ENCODE measurements at places on chromosomes 1 and 21. TPM values are rescaled to one million over a fixed set of nuclear protein-coding genes. Genes with fewer than 3 reads are reported as not detected.

DNA sequence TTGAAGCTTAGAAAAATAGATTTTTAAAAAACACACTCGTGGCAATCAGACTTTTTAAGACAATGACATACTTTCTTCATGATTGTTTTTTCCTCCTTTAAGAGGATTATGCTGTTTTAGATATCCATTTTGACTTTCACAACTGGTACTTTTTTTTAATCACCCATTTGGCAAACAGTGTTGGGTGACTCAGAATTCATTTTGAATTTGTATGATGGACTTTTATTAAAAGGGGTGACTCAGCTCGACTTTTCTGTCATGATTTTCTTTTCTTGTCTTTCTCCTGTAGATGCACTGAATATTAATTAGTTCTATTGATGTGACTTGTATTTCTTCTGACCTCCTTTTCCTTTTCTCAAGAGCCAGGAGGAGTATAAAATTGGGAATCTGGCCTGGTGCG, 44.7 kb downstream of the FMN2 start:
- no peak for DNase-seq

DNA sequence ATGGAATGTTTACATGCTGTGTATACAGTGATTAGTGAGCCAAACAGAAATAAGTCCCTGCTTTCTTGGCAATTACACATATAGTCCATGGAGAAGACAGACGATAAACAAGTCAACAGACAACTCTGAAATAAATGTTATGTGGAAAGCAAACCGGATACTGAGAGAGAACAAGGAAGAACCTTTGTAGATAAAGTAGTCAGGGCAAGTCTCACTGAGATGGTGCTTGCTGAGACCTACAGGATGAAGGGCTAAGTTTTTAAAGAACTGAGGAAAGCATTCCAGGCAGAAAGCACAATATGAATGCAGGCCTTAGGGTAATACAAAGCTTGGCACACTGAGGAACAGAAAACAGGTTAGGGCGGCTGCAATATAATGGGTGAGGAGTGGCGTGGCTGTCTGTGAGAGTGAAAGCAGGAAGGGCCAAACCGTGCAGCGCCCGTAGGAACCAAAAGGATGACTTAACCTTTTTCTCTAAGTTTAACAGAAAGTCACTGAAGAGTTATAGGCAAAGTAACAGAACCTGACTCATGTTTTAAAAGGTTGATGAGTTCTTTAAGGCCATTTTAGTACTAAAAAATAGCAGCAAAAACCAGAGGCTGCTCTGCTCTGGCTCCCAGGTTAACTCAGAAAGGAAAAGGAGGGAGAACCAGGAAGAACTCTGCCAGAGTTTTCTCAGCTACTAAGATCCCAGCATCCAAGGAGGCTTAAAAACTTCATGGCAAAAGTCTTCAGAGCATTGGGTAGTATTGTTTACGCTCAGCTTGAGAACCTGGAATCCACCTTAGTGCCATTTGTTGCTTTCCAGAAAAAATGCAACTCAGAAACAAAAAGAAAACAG, 8.7 kb upstream of the TTF2 start:
- DNase-seq = no peak

DNA sequence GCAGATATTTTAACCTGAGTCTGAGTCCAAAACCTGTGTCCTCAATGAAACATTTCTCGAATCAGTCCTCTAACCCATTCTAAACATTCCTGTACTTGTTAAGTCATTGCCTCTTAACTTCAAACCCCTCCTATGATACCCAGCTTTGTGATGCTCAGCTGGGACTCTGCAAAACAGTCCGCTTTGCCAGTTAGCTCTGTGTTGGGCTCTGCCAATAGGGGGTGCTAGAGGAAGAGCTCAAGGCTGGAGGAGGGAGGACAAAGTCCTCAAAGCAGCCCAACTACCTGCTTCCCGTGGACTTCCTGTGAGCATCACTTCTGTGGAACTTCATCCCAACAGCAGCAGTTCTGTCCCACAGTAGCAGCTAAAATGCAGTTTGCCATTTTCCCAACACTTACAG, 38.1 kb upstream of the SYT14 start:
- DNase-seq = no peak

DNA sequence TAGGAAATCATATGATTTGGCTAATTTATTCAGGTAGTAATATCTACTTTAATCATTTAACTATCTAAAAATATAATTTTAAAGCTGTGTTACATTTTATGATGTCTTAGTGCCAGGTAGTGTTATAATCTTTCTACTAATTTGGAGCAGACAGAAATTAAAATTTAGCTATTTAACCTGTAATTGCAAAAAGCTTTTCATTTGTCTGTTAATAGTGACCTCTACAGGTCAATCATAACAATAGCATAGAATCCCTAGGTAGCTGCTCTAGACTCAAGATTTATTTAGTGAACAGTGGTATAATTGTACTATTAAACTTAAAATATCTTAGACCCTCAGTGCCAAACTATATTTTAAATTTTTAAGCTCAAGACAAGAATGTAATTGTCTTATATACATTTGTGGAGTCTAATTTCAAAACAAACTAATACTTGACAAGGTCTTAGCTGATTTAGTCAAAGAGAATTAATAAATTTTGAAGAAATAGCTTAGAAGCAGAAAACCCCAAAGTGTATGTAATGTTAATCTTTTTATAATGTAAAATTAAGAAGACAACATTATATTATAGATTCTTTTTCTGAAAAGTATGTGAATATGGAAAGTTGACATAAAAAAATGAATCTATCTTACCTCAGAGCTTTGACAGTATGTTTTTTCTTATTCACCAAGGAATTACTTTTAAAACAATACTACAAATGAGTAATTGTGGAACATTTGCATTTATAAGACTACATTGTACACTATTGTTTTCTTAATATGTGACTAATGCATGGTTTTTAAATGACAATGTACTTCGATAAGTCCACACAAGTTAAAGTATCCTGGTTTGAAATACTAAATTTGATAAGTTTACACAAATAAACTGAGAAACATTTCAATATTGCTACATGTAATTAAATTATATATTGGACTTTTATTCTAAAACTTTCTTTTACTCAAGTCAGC, 64.1 kb upstream of the RNPC3 start:
- no peak for DNase-seq

GRCh38 chr1:115710859-115711624, 57.5 kb downstream of the CASQ2 start:
- no peak for DNase-seq

- no peak for DNase-seq
These were observed 66.1 kb downstream of the CYYR1 start for GRCh38 chr21:26506956-26507355.

DNA sequence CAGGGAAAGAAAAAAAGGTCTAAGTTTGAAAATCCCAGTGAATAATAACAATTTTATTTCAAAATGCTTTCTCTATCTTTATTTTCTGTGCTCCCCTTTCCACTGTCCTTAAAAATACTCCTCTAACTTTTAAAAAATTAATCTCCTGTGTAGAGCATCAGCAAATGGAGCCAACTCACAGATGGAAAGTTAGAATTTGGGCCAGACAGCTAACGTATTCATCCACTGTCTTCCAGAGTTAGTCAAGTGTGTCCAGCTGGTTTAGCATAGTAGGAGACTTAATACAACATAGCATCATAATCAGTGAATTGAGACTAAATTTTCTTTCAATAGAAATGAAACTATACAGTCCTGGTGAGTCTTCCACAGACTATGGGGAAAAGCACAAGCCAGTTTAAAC, 419.0 kb upstream of the LRRC7 start:
- no peak for DNase-seq

DNA sequence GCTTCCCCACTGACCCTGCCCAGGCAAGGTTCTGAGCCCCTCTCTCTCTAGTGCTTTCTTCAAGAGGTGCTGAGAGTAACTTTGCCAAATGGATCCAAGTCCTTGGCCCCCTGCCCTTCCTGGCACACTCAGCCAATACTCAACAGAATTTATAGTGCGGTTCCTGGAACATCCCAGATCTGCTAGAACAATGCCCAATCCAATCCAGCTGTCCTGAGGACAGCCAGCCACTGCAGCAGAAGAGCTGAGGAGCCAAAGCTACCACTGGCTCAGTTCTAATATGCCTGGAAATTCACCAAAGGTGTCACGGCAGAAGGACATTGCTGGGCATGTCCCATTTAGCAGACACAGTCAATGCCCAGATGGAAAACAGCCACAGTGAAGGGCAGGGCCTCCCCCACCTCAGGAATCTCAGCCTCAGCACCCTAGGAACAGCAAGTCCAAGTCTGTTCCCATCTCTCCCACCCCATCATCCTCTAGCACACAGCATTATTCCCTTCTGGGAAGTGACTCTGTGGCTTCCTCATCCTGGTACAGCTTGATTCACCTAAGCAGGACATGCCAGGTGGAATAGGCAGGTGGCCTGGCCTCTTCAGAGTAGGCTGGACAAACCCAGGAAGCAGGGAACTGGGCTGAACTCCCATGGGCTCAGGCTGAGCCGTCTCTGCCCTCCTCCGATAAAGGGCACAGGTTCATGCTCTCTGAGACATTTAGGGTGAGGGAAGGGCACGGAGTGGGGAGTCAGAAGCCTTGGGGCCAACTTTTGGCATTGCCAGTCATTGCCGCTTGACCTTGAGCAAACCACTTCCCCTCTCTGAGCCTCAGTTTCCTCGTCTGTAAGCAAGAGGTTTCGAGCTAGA, 24.6 kb downstream of the PMVK start:
- no peak for DNase-seq

DNA sequence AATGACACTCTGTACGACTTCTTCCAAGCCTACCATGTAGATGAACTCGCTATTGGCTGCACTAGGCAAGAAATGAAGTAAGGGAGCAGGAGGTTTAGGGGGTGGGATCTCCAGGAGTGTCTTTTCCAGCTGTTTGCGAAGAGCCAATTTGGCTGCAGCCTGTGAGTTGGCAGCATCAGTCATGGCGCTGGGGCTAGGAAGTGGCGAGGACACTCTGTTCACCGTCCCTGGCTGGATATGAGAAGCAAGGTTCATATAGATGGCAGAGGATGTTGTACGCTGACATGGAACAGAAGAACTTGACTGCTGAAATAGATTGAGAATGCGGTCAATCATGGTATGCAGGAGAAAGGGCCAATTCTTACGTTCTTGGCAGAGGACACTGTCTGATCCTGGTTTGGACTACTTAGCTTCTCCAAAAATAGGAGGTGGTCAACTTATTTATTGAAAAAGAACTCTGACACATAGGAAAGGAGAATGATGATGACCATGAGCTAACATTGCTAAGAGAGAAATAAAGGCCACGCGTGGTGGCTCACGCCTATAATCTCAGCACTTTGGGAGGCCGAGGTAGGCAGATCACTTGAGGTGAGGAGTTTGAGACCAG, 41.2 kb downstream of the SLC27A3 start:
- DNase-seq = no peak

- no peak for DNase-seq
These were observed 956 bp downstream of the ATP1A2 start for GRCh38 chr1:160116283-160117147.

- DNase-seq = no peak
These were observed 276.4 kb upstream of the PLXNA2 start for GRCh38 chr1:208520438-208521099.

GRCh38 chr1:92759361-92759760, 25.5 kb downstream of the EVI5 start:
- DNase-seq = no peak

DNA sequence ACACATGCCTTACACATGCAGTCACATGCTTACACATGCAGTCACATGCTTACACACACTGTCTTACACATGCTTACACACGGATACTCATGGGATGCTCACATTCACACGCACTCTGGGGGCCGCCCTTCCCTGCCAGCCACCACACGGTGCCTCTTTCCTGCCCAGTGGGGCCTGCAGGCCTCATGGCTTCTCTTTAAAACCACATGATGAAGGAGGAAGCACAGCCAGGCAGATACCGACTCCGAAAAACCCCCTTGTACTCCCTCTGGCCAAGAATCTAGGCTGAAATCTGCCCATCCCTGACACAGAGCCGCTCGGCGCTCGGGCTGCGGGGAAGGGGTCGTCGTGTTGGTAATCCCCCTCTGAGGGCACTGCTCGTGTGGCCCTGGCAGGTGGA, 113.0 kb downstream of the PRDM16 start:
- DNase-seq = no peak

DNA sequence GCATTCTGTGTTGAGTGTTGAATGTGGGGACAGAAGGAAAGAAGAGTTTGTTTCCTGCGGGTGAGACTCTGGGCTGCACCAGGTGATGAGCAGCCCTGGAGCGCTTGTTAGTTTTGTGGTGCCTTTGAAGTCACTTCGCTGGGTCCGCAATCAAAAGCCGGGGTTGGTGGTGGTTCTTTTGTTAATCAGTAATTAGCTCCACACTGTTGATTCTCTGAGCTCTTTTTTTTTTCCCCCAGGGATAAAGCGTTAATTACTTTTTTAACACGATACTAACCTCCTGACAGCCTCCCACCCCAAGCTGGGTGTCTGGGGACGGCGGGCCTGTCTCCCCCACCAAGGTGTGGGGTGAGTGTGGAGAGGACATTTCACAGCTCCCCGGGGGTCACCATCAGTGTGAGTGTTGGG, 56.6 kb downstream of the AGPAT3 start:
- DNase-seq = no peak

DNA sequence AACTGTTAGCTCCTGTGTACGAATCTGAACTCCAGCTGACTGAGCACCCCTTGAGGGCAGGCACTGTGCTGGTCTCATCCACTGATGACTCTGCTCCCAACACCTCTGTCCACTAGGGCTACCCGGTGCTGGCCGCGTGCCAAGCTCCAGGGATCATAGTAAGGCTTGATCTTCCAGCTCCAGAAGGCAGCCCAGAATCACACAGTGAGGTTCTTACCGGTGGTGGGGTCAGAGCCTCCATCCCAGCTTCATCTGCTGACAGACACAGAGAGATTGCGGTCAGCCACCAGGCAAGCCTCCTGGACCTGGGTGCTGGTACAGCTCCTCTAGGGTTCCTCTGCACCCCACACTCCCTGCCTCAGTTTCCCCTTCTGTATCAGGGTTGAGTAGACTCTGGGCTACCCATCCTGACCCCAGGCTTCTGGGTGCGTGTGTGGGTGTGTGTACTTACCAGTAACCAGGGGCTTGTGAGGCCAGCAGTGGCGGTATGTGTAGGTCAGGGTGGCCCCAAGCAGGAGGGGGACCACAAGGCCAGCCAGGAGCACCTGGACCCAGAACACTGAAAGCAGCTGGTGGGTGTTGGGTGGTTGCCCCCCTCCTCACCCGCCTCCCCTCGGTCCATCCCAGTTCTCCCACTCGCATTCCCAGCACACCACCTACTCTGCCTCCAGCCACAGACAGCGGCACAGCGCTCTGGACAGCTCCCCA, 3.4 kb downstream of the TNFRSF25 start:
- no peak for DNase-seq

GRCh38 chr21:45091550-45092322, 17.4 kb downstream of the ADARB1 start:
- DNase-seq = no peak

The SPTA1 gene
- 0.08 TPM for total RNA-seq

The KCNJ9 gene
- not detected for total RNA-seq

The INSRR gene
- not detected for total RNA-seq

The OVAAL gene
- not detected for total RNA-seq

The PLA2G2C gene
- total RNA-seq = not detected

The SAMD13 gene
- total RNA-seq = 0.61 TPM

The KRTAP25-1 gene
- not detected for total RNA-seq

The BTBD19 gene
- 3.1 TPM for total RNA-seq

The FMN2 gene
- not detected for total RNA-seq
